ENCODE measurements at places on chromosomes 5 and 9.

GRCh38 chr9:113709721-113710120 is 166.4 kb upstream of the ZNF618 start:
- no peak for DNase-seq

- DNase-seq: no peak
Measured at GRCh38 chr5:103867857-103868598, 305.4 kb upstream of the NUDT12 start.

- no peak for DNase-seq
Measured at GRCh38 chr5:112717506-112718082, 20.1 kb upstream of the APC start.

GRCh38 chr9:127785933-127786772 is at the start of gene CDK9:
CDK9 (plus strand) TSS chr9:127786034; CDS start chr9:127786149, 115 bp downstream.
- peak; percentile 89 for DNase-seq

GRCh38 chr5:139806111-139806510 is 10.5 kb downstream of the PSD2 start:
- DNase-seq: no peak

All from stimulated activated CD8-positive, alpha-beta memory T cell treated with anti-CD3 and anti-CD28 coated beads, Interleukin-15, amount 100 ng/mL, for 24 hours (primary cell).